ENCODE measurements at places on chromosomes 3 and 15. TPM values are rescaled to one million over a fixed set of nuclear protein-coding genes. Genes with fewer than 3 reads are reported as not detected.

Gene FAM107A
- 4.5 TPM for total RNA-seq

DNA sequence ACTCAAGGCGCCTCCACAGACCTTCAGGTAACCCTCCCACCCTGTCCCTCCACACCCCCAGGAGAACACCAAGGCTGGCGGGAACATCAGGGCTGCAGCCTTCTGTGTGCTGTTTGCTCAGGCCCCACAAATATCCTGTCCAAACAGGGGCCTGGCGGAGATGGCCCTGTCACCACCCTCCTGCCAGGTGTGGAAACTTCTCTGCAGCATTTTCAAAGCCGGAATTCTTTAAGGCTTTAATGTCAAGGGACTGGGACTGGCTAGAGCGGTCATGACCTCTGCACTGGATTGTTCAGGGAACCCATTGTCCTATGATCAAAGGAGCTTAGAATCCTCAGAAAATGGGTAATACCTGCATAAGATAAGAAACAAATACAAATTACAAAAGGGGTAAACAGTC, 46.6 kb downstream of the FBLN2 start:
- peaks cover 31% of the 10 kb centered on the region for H3K4me1 ChIP-seq

DNA sequence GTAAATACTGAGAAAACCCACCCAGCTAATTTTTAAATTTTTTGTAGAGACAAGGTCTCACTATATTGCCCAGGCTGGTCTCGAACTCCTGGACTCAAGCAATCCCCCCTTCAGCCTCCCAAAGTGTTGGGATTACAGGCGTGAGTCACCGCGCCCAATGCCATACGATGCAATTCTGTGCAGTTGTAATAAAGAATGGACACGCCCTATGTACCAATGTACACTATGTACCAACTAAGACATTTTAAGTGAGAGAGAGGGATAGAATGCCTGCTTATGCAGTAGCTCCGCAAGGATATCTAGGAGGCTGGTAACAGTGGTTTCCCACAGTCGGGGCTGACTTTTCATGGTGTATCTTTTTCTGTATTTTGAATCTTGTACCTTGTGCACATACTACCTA, 14.6 kb downstream of the ZNF710 start:
- DNase-seq = no peak
- H3K27ac ChIP-seq = no peak overlapping the region
- peaks cover 3% of the 10 kb centered on the region for H3K4me1 ChIP-seq
- no peaks in the 10 kb centered on the region for H3K27me3 ChIP-seq

- peaks cover 4% of the 10 kb centered on the region for H3K27me3 ChIP-seq
- H3K4me3 ChIP-seq = no peak overlapping the region
- H3K4me1 ChIP-seq = no peaks in the 10 kb centered on the region
Observed at GRCh38 chr3:122067588-122068240, 12.6 kb downstream of the CD86 start.

DNA sequence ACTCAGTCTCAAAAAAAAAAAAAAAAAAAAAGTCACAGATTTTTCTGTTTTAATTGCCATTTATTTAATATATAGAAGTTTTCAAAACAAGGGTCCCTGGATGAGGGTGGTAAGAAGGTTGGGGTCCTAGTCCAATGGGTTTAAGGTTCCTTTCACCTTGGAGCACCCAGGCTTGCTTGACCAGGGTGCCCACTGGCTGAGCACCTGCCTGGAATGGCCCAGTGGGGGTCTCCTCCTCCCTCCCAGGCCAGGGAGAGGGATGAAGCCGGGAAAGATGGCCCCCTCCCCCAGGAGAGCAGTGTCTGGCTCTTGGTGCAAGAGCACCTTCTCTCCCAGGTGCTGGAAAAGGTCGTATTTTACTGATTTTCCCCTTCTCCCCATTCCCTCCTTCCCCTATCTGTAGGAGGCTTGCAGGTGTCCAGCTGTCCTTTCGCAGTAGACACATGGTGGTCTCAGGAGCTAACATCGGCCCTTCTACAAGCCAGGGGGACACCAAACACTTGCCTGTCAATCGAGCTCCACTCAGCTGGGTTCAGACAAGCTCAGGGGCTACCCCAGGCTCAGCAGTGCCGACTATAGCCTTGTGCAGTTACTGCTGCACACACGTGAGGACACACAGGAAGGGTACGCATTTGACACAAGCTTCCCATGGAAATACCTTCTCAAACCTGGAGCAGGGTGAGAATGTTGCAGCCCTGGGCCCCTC, 112.3 kb upstream of the KLF13 start:
- no peak overlapping the region for H3K27ac ChIP-seq
- peaks cover 6% of the 10 kb centered on the region for H3K27me3 ChIP-seq
- no peak for DNase-seq
- H3K36me3 ChIP-seq = no peaks in the 10 kb centered on the region
- H3K4me1 ChIP-seq = no peaks in the 10 kb centered on the region
- peak overlapping the region; percentile 73 for H3K4me3 ChIP-seq

- peaks cover 18% of the 10 kb centered on the region for H3K36me3 ChIP-seq
- H3K27me3 ChIP-seq = no peaks in the 10 kb centered on the region
Observed at GRCh38 chr3:32414522-32415202, 23.0 kb downstream of the CMTM7 start.

DNA sequence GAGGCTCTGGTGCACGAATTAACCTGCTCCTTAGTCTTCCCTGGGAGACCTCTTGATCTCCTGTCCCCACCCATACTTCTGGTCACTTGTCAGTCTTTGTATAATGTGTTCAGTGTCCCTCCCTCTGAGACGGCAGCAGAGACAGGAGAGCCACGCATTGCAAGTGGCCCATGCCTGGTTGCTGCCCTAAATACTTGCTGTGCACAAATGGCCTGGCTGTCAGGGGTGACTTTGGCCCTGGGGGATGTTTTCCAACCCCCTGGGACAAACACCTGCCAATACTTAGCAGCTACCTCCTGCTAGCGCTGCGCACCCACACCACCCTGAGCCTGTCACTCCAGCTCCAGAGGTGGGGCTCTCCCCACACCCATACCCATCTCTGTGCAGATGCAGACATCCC, 17.2 kb downstream of the KLF13 start:
- H3K27me3 ChIP-seq = no peaks in the 10 kb centered on the region
- no peak for DNase-seq

- no peaks in the 10 kb centered on the region for H3K27me3 ChIP-seq
- H3K27ac ChIP-seq = peak within 1 kb of the TSS; percentile 92
- DNase-seq = no peak
Observed at GRCh38 chr15:42156243-42156922, at the start of gene PLA2G4F. Gene PLA2G4F (minus strand): TSS chr15:42156636. CDS start chr15:42156549, 87 bp downstream.

- no peak overlapping the region for H3K4me3 ChIP-seq
- H3K36me3 ChIP-seq = peaks cover 12% of the 10 kb centered on the region
Observed at GRCh38 chr15:73716417-73716816, 32.2 kb downstream of the CD276 start.

- H3K4me1 ChIP-seq = peaks cover 4% of the 10 kb centered on the region
- H3K36me3 ChIP-seq = no peaks in the 10 kb centered on the region
- no peaks in the 10 kb centered on the region for H3K27me3 ChIP-seq
- H3K4me3 ChIP-seq = no peak overlapping the region
Observed at GRCh38 chr3:95265129-95265528, 1202.3 kb downstream of the NSUN3 start.

- no peaks in the 10 kb centered on the region for H3K4me1 ChIP-seq
- no peak overlapping the region for H3K4me3 ChIP-seq
- H3K27ac ChIP-seq = no peak overlapping the region
- no peaks in the 10 kb centered on the region for H3K27me3 ChIP-seq
Observed at GRCh38 chr15:56613811-56614210, 119.5 kb downstream of the ZNF280D start.

- H3K4me3 ChIP-seq = no peak overlapping the region
- H3K27me3 ChIP-seq = no peaks in the 10 kb centered on the region
- no peaks in the 10 kb centered on the region for H3K36me3 ChIP-seq
- no peak for DNase-seq
Observed at GRCh38 chr3:189699885-189700284, 68.7 kb downstream of the TP63 start.

DNA sequence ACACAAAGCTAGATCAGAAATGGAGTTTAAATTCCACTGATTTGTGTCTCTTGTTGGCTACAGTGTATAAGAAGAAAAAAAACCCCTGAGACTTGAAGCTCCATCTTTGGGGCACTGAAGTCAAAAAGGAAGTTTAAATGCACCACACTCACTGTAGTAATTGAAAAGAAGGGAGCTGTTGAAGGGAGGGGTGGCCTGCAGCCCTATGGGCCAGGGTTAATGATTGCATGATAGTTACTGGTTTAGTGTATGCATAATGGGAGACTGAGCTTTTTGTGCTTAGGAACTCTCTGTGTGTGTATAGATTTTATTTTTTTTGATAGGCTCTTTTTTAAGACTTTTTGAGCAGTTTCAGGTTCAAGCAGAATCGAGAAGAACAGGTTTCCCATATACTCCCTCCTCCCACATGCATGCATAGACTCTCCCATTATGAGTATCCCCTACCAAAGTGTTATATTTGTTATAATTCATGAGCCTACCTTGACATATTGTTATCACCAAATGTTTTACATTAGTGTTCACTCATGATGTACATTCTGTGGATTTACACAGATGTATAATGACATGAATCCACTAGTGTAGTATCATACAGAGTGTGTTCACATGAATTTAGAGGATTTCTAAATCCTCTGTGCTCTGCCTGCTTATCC, 88.2 kb downstream of the TNFAIP8L3 start:
- peaks cover 4% of the 10 kb centered on the region for H3K4me1 ChIP-seq
- peak overlapping the region; percentile 76 for H3K27ac ChIP-seq
- DNase-seq = no peak
- H3K27me3 ChIP-seq = no peaks in the 10 kb centered on the region
- H3K36me3 ChIP-seq = peaks cover 15% of the 10 kb centered on the region
- no peak overlapping the region for H3K4me3 ChIP-seq
